K562 (cell line): ENCODE measurements at places on chromosomes 12 and 14. TPM values are rescaled to one million over a fixed set of nuclear protein-coding genes. Genes with fewer than 3 reads are reported as not detected.
A peak's percentile ranks its signal among the peaks of the same experiment; 100 is the strongest.

GRCh38 chr12:1559676-1560091 is 34.7 kb downstream of the FBXL14 start:
- no peak for DNase-seq

DNA sequence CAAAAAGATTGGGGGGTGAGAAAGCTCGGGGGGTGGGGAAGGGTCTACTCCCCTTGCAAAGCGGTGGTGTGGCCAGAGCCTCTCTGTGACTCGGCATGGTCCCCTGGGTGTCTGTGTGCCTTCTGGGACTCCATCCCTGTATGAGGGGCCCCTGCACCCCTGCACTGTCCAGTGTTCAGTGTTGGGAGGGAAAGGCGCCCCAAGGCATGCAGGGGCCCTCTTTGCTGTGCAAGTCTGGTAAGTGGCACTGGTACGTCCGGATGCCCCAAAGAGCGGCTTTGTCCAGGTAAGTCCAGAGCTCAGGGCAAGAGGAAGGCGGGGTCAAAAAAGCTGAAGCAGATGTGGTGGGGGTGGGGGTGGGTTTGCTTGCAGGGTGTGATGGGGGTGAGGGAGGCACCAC is 23.7 kb downstream of the RTL1 start:
- no peak for DNase-seq

- DNase-seq = no peak
These were observed 49.7 kb downstream of the TNFAIP2 start for GRCh38 chr14:103172921-103173320.

GRCh38 chr12:52020539-52021336 is 14.0 kb downstream of the TAMALIN start:
- peak; percentile 75 for DNase-seq

GRCh38 chr14:94405486-94405885 is 17.1 kb upstream of the SERPINA1 start:
- no peak for DNase-seq

DNA sequence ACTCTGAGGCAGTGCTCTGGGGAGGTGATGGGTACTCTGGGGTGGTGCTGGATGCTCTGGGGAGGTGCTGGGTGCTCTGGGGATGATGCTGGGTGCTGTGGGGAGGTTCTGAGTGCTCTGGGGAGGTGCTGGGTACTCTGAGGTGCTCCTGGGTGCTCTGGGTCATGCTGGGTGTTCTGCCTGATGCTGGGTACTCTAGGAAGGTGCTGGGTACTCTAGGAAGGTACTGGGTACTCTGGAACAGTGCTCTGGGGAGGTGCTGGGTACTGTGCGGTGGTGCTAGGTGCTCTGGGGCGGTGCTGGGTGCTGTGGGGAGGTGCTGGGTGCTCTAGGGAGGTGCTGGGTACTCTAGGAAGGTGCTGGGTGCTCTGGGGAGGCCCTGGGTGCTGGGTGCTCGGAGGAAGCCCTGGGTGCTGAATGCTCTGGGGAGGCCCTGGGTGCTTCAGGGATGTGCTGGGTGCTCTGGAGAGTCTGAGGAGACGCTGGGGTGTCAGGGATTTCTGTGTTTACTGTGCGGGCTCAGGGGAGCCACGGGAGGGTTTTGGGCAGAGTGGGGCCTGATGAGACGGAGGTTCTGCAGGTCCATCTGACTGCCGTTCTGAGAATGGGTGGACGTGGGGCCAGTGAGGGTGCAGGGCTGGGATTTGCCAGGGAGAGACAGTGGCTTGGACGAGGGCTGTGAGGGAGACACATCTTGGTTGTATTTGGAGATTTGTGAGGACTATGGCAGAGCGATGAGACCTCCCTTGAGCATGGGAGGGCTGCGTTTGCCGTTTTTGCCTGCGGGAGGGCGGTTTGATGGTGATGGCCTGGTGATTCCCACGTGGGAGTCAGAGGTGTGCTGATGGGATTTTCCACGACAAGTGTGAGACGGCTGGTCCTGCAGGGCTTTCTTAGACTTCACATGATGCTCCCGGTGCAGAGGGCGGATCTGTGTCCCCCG is 30.0 kb downstream of the MMP17 start:
- no peak for DNase-seq

DNA sequence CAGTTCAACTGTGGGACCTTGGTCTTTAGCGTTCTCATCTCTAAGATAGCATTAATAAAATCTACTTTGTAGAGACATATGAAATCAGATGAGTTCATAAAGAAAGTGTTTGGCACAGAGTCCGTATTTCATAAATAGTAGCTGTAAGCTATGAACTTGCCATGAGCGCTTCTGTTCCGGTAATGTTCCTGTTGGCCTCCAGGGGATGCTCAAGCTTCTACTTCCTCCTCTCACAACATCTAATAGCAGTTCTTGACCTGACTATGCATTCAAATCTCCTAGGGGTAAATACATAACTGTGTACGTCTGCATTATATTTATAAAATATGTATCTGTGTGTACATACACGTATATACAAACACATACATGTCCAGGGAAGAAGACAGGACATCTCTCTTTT is 288.2 kb upstream of the TMPO start:
- peak; percentile 18 for DNase-seq

DNA sequence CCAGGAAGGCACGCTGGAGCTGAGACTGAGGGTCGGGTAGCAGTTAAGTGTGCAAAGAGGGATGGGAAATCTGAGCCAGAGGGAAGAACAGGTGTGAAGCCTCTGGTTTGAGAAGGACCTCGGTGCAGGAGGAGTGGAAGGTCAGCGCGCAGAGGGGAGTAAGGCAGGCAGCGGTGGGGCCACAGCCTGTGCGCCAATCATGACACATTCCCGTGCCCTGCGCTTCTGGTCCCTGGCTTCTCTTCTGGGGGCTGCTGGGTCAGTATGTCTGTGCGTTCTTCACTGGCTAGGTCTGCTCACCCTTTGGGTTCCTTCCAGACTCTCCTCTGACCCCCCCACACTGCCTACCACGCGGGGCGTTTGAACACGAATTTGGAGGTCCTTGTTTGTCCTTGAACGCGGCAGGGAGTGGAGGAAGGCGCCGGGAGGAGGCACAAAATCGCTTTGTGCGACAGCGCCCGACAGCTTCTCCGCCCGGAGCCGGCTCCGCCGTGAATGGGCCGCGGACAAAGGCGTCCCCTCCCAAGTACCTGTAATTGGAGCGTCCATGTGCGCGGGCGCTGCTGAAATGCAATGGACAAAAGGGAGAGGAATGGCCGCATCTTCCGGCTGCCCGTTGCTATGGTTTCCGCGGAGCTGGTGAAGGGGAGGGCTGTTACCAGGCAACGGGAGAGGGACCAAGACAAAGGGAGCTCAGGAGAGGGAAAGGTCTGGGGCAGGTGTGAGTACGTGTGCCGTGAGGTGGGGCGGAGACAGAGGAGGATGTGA is 207.2 kb upstream of the SRRM4 start:
- DNase-seq = no peak

GRCh38 chr12:49801141-49802063 is 26.8 kb downstream of the NCKAP5L start:
- DNase-seq = no peak

- DNase-seq = no peak
These were observed 120.8 kb downstream of the RALGAPA1 start for GRCh38 chr14:35688126-35688826.

GRCh38 chr12:112676507-112676906 is 115.0 kb upstream of the RPH3A start:
- DNase-seq = no peak

GRCh38 chr12:51098611-51099010 is 15.2 kb upstream of the CSRNP2 start:
- DNase-seq = no peak

- peak; percentile 91 for DNase-seq
These were observed 576 bp downstream of the ERP29 start for GRCh38 chr12:112013601-112014402.

GRCh38 chr12:108838194-108839017 is 19.0 kb downstream of the SSH1 start:
- peak; percentile 86 for DNase-seq

GRCh38 chr14:99581374-99581773 is 22.6 kb downstream of the CCDC85C start:
- no peak for DNase-seq

DNA sequence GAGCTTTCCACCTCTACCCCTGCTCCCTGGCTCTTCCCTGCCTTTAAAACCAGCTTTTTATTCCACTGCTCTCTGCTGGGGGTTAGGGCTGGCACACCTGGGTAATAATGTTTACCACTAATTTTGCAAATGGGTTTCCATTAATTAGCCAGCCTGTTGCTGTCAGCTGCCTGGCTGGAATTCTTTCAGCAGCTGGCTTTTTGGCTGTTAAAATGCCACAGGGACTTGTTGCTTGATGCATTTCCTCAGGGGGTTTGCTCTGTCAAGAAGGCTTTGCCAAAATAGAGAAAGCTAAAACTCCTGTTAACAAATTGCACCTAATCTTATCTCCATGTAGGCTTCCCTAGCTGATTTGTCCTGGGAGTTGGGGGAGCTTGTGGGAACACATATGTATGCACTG is 51.8 kb upstream of the PSMC1 start:
- DNase-seq = no peak

Gene PIWIL1
- polyA plus RNA-seq = not detected in 2 replicates

Gene DPF3
- 1.4 and 1.8 TPM in 2 replicates for polyA plus RNA-seq

Gene NELL2
- 0.45 and 1.6 TPM in 2 replicates for polyA plus RNA-seq

Gene MYH6
- not detected in 2 replicates for polyA plus RNA-seq

Gene RD3L
- not detected in 2 replicates for polyA plus RNA-seq

Gene CINP
- 54.2 and 54.5 TPM in 2 replicates for polyA plus RNA-seq

Gene TMCC3
- polyA plus RNA-seq = 0.03 TPM in 1 of 2 replicates, not detected in the other

Gene NXPH4
- polyA plus RNA-seq = 1.1 and 1.3 TPM in 2 replicates

Gene ASCL1
- 0.09 and 0.15 TPM in 2 replicates for polyA plus RNA-seq

Gene MYF5
- polyA plus RNA-seq = not detected in 2 replicates
